ENCODE measurements at places on chromosomes 2 and 18.

GRCh38 chr2:98496750-98497493 is 52.3 kb downstream of the INPP4A start:
- no peak for DNase-seq

GRCh38 chr2:150063931-150064548 is 423.4 kb downstream of the RND3 start:
- no peak for DNase-seq

DNA sequence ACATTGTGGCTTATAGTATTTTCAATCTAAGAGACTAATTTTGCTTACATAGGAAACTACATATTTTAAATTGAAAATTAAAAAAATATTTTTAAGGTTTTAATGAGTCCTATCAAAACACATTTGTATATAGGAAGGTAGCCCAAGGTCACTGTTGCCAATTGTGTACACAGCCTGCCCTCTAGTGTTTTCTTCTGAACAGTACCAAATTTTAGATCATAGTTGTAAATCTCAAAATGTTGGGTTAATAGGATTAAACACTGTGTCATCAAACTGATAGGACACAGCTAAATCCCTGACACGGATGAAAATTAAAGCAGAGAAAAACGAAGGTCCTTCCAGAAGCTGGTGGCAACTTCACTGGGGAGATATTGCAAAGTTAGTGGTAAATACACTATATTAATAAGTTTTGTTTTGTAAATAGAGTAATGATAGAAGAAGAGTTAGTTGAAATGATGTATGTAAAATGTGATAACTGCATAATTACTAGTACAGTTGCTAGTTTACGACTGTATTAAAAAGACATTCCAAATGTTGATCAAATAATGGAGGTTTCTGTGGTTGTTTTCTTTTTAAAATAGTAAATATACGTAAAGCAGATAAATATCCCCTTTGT is 19.7 kb downstream of the CLUL1 start:
- no peak for DNase-seq

GRCh38 chr18:55588870-55589595 is 1.0 kb upstream of the TCF4 start:
- no peak for DNase-seq

DNA sequence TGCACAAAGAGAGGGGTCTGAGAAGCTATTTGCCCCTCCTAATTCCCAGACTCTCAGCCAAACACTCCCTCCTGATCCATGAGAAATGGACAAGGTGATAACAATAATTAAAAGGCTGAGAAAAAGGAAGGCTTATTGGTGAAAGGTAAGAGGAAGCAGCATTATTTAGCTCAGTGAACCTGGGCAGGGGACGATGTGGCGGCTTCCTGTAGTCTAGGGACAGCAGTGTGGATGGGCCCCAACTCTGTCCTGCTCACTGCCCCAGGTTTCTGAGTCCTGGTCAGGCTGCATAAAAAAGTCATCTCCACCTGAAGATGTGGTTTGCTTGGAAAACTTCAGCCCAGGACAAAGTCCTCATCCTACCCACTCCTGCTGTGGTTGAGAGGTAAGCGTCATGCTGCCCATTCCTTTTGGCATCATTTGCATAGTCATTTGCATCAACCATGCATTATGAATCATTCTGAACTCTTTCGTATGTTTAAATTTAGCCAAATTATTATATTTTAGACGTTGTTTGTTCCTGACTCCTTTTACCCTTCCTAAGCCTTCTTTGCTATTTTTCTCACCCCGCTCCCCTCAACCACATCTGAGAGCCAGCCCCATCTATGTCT is 126.8 kb downstream of the CLIP4 start:
- DNase-seq = no peak

DNA sequence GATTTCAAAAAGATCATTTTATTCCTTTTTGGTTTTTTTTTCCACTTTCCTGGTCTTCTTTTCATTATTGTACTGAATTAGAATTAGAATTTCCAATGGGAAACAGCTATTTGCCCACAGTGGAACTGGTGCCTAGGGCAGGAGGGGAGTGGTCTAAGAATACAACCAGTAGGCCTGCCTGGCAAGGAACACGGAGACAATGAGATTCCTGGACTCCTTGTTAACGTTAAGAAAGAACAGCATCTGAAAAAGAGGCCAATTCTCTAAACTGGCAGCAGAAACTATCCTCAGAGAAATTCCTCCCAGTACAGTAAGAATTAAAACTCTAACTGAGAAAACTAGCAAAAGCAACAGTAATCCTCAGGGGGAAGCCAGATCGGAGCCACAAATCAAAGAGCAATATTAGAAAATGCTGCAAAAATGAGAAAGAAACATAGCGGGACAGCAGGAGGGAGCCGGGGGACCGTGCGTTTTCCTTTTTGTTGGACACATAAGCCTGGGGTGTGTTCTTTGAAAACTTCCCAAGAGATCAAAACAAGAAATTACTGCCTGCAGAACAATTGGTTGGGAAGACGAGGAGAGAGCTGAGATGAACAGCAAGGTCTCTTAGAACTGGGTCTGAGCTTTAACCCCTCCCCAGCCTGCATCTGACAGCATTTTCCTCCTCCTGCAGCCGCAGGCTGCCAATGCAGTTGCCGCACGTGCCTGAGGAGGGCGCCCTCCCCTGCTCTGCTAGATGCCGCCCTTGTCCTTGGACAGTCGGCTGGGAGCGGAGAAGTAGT is 776.0 kb downstream of the TSN start:
- DNase-seq = no peak

- DNase-seq = no peak
These were observed 84.2 kb downstream of the ZNF516 start for GRCh38 chr18:76410660-76411417.

- no peak for DNase-seq
These were observed 11.8 kb upstream of the ATOH8 start for GRCh38 chr2:85741833-85742455.

- DNase-seq = no peak
These were observed 68.2 kb downstream of the ZCCHC2 start for GRCh38 chr18:62590799-62591590.
